Kidney tubule cell (primary cell): ENCODE measurements at places on chromosomes 4 and X.
A peak's percentile ranks its signal among the peaks of the same experiment; 100 is the strongest.

- peak; percentile 86 for DNase-seq
Observed at GRCh38 chr4:12852338-12853307, 631.5 kb downstream of the RAB28 start.

DNA sequence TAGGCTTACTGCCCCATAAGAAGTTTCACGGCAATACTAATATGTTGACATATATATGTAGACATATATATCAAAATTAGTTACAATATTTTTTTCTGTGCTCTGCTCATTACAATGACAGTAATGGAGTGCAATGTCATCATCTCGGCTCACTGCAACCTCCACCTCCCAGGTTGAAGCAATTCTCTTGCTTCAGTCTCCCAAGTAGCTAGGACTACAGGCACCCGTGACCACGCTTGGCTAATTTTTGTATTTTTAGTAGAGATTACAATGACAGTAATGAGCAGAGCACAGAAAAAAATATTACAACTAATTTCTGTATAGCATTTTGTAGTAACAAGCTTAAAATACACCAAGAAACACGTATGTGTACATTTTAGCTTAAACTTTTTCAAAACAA, 7.6 kb downstream of the EIF4E start:
- peak; percentile 25 for DNase-seq

GRCh38 chr4:31343061-31343460, 622.9 kb downstream of the PCDH7 start:
- DNase-seq, result no peak

- DNase-seq, result no peak
Observed at GRCh38 chr4:11441194-11441556, 12.5 kb upstream of the HS3ST1 start.

- DNase-seq, result peak; percentile 85
Observed at GRCh38 chr4:122827879-122828601, 1.4 kb downstream of the FGF2 start.

- no peak for DNase-seq
Observed at GRCh38 chr4:2587213-2587823, 50.9 kb downstream of the FAM193A start.

DNA sequence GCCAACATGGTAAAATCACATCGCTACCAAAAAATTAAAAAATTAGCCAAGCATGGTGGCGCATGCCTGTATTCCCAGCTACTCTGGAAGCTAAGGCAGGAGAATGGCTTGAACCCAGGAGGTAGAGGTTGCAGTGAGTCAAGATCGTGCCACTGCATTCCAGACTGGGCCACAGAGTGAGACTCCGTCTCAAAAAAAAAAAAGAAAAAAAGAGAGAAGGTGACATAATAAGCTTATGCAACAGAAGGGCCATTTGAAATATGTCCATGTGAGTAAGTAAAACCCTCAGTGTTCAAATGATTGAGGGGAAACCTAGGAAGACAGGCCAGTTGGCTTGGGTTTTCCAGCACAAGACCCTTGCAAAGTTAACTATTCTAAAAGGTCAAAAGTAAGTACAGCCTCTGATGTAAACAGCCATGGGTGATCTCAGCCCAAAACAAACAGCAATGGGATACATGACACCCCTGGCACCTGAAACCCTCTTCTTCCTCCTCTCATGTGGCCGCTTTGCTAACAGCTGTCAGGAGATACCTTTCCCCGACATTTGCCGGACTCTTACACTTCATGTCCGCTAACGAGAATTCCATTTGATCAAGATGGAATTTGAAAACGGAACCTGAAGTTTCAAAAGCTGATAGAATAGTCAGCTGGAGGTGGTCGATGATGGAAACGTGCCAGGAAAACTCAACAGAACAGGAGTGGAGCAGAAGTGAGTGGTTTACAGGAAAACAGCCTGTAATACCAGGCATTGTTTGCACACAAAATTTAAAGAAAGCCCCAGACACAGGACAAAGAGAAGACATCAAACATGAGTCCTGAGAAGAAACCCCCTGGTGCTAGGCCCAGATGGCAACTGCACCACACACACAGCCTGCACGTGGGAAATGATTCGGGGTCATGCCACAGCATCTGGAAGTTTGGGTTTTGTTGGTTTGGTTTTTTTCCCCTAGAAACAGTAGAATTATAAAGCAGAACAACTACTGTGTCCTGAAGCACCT, 93.0 kb upstream of the STS start:
- DNase-seq, result no peak

GRCh38 chr4:147138171-147138570, 192.5 kb upstream of the TTC29 start:
- no peak for DNase-seq

- no peak for DNase-seq
Observed at GRCh38 chrX:24761306-24761705, 67.6 kb downstream of the POLA1 start.

- no peak for DNase-seq
Observed at GRCh38 chr4:6121276-6121850, 79.0 kb downstream of the JAKMIP1 start.

- peak; percentile 22 for DNase-seq
Observed at GRCh38 chr4:56723201-56723605, 42.1 kb upstream of the HOPX start.

GRCh38 chrX:44012484-44013096, 39.4 kb upstream of the NDP start:
- peak; percentile 98 for DNase-seq

DNA sequence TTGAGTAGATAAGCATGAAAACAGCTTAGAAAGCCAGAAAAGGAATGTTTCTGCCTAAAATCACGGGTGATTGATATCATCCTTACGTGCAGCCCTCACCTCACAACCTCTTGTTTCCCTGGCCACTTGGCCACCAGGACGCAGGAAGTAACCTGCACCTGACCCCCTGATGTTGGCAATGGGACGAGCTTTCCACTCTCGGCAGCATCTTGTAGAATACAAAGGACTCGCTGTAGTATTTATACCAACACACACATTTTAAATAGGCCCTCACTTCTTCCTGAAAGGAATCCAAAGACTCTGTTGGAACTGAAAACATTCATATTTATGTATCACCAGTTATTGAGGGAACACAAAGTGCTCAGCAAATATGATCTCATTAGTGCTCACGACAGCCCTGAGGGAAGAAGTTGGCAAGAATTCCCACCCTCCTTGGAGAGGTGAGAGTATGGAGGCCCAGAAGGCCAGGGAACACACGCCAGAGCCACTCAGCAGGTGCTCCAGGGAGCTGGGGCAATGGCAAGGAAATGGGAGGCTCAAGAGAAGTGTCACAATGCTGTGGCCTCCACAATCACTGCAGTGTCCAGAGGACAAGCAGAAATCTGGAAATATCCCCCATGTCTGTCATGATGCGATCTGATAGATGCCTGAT, 103.3 kb upstream of the KIT start:
- DNase-seq, result no peak

- DNase-seq, result peak; percentile 68
Observed at GRCh38 chrX:68832101-68832416, 3.2 kb downstream of the EFNB1 start.

DNA sequence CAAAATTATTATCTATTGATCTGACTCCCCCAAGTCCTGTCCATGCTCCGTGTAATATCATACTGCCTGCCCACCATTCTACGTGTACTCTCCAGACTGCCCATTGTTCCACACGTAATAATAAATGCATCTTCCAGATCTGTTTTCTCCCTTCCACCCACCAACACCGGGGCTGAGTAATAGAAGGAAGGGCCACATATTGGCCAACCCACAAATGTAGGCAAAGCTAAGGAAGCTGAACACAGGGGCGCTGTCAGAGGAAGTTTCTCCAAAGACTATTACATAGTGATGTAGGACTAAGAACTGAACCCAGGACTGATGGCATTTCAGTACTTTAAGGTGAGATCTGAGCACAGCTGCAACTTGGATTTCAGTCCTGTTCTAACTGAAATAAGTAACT, 135.8 kb upstream of the GUCY1A1 start:
- DNase-seq, result no peak

DNA sequence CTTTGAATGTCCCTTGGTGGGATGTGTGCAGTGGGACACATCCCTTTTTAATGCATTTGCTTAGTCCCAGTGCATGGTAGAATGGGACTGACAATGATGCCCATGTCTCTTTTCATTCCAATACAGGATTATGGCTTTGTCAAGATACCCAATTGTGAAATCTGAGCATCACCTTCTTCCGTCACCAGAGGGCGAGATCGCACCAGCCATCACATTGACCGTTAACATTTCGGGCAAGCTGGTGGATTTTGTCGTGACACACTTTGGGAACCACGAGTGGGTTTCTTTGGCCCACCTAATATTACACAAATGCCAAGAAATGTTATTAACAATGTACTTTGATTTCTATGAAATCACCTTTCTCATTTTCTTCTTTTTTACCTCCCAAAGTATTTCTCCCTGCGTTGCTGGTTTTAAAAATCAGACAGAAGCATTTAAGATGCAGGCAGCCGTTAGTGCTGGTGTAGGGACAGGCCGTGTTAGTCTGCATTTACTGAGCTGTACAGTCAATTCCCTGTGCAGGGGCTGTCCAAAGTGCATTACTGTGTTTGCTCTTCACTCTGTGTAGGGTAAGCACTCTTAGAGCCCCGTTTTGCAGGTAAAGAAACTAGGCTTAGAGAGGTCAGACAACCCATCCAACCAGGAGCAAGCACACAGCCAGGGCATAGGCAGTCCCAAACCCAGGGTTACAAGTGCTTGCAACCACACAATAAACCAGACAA, 46.5 kb downstream of the CWH43 start:
- DNase-seq, result peak; percentile 38

- peak; percentile 83 for DNase-seq
Observed at GRCh38 chr4:100736641-100737451, 219.0 kb upstream of the EMCN start.

- no peak for DNase-seq
Observed at GRCh38 chr4:108045687-108046024, 56.0 kb downstream of the HADH start.

DNA sequence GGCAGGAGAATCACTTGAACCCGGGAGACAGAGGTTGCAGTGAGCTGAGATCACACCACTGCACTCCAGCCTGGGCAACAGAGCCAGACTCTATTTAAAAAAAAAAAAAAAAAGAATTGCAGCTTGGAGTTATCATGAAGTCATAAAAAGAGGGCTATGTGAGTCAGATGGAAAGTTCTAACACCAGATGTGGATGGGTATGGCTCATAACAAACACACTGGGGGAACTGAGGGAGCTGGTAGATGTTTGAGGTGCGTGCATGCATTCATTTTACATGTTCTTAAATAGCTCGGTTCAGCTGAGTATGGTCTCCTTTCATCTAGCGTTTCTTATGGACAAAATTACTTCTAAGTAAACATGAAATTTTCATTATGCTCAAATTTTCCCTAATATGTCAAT, 11.7 kb downstream of the TRMT2B start:
- no peak for DNase-seq

- no peak for DNase-seq
Observed at GRCh38 chrX:117458243-117458968, 658.2 kb downstream of the KLHL13 start.

DNA sequence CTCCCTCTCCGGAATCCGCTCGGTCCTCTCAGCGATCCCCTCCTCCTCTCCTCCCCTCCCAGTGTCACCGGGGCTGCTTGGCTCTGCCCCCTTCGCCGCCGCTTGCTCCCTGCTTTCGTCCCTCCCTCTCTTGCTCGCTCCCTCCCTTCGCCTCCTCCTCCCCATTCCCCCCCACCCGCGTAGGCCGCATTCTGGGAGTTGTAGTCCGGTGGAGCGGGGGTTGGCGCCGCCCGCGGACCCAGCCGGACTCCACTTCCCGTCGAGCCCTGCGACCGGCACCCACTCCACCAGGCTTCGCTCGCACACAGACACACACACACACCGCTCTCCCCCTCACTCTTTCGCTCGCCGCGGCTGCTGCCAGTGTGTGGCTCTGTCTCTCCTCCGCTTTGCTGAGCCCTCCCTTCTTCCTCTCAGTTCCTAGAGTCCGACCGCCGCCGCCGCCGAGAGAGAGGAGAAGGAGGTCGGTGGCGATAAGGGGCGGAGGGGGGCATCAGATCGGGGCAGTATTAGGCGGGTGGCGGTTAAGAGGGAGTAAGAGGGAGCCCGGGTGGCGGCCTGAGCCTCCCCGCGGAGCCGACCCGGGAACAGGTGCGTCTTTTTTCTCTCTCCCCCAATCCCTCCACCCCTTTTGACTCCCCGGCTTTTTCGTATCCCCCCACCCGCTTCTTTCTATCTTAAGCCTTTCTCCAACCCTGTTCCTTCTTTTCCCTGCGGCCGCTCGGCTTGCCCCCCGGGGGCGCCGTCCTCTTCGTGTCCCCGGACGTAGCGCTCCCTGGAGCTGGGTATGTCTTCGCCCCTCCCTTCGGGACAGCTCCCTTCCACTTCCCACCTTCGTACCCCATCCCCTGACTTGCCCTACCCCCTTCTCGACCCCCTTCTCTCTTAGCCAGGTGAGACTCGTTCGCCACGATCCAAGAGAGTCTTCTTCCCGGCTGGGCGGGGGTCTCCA, at the start of gene BCORL1:
Gene BCORL1 (plus strand): TSS at position 336 of the 952 bp plus-strand sequence. CDS start 22,597 bp downstream, outside the sequence.
- DNase-seq, result peak; percentile 93

DNA sequence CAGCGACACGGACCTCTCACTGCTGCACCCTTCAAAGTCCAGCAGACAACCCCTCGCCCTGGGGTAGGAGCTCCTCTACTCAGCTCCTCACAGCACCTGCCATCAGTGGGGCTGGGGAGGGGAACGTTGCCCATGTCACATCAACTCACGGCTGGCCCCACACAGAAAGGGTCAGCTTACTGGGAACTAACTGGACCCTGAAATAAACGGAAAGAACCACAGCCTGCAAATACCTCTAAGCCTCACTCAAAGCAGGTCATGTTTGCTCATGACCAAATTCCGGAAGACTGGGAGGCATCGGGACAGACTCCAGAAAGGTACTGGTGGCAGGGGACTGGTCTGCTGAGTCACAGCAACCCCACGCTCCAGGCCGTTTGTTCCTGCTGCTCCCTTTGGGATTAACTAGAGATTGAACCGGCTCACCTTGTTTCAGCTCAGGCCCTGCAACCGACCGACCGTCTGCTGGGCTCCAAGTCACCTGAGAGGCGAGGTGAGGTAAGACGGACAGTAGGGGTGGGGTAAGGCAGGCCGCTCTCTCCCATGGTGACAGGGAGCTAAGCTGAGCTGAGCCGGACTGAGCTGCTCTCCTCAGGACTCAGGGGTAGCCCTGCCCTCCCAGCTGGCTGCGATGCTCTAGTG, 5.6 kb downstream of the G6PD start:
- peak; percentile 75 for DNase-seq

DNA sequence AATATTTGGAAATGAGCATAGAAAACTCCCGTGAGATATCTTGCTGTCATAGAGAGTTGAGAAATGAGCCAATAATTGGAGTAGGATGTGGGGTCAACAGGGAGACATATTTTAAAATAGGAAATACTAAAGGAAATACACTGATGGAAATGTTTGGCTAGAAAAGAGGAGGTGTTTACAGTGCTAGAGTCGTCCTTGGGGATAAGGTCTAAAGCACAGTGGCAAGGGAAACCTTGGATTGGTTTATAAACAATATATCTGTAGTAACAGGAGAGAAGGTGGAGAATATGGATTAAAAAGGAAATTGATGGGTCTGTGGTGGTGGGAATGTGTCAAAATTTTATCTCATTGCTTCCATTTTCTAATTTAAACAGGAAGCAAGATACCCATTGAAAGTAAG, 82.1 kb downstream of the PPEF2 start:
- DNase-seq, result no peak

- no peak for DNase-seq
Observed at GRCh38 chrX:118632862-118633261, 94.5 kb upstream of the IL13RA1 start.

GRCh38 chr4:48109413-48110263, 24.4 kb downstream of the TXK start:
- peak; percentile 73 for DNase-seq

GRCh38 chr4:152735906-152736305, 43.6 kb downstream of the TIGD4 start:
- no peak for DNase-seq

- peak; percentile 65 for DNase-seq
Observed at GRCh38 chr4:6568689-6569332, 6.2 kb upstream of the MAN2B2 start.

- DNase-seq, result no peak
Observed at GRCh38 chr4:92651536-92651935, 347.8 kb downstream of the GRID2 start.
